Activated CD4-positive, CD25-positive, alpha-beta regulatory T cell treated with anti-CD3 and anti-CD28 coated beads, Interleukin-2, amount 50 U/mL, for 24 hours (primary cell): ENCODE measurements at places on chromosomes 5 and 9.

GRCh38 chr5:106720367-106720766 lies 950.4 kb downstream of the EFNA5 start:
- ATAC-seq, result no peak

DNA sequence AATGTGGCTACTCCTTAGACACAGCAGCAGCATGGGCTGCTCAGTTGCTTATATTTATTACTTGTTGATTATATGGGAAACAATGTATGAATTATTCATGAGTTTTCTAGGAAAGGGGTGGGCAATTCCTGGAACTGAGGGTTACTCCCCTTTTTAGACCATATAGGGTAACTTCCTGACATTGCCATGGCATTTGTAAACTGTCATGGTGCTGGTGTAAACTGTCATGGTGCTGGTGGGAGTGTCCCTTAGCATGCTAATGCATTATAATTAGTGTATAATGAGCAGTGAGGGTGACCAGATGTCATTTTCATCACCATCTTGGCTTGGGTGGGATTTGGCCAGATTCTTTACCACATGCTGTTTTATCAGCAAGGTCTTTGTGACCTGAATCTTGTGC lies 734.6 kb upstream of the PTPRD start:
- ATAC-seq, result no peak

DNA sequence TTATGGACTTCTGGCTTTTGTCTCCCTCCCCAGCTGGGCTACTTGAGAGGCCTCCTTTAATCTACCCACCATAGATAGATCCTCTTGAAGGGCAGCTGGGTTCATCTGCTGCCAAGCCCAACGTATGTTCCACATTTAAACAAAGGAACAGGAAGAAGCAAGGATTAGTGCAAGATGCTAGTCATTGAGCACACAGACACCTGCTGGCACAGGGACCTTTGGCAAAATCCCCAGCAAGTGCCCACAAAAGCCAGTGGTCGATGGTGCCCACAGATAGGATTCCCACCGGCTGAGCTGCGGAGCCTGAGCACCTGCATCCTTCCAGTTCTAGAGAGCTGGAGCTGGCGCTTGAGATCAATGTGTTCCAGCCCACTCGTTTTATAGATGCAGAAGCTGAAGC lies 57.7 kb upstream of the SHB start:
- no peak for ATAC-seq

DNA sequence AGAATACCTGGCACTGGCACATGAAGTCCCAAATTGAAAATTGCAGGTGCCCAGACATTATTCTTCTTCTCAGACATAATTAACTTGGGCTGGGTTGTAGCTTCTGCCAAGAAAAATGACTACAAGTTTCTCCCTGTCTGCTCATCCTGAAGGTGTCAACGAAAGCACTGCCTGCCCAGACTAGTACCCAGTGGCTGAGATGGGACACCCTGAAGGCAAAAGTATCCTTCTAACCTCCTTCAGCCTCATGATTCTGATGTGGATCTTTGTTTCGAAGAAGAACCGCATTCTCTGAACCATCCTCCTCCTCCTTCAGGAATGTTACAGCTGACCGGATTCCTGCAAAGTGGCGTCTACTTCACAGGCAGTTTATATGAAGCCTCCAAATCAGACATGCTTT lies 161.1 kb upstream of the FST start:
- ATAC-seq, result no peak

GRCh38 chr9:127598839-127599549 lies 13.1 kb upstream of the STXBP1 start:
- ATAC-seq, result no peak

- no peak for ATAC-seq
These were observed 1159.6 kb downstream of the CDH12 start for GRCh38 chr5:21693591-21693990.

DNA sequence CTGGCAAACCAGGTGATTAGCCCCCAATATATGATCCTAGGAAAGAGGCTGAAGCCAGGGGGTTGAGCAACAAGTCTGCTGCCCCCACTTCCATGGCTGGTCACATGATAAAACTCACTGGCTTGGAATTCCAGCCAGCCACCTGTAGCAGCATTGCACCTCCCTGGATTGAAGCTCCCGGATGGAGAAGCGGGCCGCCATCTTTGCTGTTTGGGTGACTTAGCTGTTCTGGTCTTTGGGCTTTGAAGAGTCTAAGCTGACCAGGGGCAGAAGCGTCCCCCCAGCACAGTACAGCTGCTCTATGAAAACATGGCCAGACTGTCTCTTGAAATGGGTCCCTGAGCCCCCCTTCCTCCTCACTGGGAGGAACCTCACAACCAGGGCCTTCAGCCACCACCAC lies 610.2 kb downstream of the ANXA1 start:
- ATAC-seq, result no peak
